Stimulated activated CD4-positive, alpha-beta T cell treated with anti-CD3 and anti-CD28 coated beads, TNF-alpha, amount 100 ng/mL, for 1 hour (primary cell): ENCODE measurements at places on chromosomes 7 and 10.

DNA sequence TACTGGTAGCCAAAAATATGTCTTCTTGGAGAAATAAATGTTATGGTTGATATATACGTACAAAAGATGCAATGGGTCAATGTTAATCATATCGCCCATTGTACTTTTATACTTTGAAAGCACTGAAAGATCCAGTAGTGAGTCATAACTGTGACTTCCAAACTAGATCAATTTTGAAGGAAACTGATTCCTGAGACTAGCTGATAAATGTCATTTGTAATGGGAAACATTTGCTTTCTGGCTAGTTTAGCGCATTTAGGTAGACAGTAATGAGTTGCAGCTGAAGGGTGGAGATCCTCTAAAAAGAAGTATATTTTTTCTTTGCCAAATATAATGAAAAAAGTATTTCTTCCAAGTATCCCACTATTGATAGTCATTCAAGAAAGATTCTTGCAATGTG, 53.5 kb upstream of the ARHGAP21 start:
- DNase-seq, result no peak

DNA sequence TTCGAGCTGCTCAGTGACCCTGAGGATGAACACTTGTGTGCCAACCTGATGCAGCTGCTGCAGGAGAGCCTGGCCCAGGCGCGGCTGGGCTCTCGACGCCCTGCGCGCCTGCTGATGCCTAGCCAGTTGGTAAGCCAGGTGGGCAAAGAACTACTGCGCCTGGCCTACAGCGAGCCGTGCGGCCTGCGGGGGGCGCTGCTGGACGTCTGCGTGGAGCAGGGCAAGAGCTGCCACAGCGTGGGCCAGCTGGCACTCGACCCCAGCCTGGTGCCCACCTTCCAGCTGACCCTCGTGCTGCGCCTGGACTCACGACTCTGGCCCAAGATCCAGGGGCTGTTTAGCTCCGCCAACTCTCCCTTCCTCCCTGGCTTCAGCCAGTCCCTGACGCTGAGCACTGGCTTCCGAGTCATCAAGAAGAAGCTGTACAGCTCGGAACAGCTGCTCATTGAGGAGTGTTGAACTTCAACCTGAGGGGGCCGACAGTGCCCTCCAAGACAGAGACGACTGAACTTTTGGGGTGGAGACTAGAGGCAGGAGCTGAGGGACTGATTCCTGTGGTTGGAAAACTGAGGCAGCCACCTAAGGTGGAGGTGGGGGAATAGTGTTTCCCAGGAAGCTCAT, 1.1 kb downstream of the DDIT4 start:
- no peak for DNase-seq

DNA sequence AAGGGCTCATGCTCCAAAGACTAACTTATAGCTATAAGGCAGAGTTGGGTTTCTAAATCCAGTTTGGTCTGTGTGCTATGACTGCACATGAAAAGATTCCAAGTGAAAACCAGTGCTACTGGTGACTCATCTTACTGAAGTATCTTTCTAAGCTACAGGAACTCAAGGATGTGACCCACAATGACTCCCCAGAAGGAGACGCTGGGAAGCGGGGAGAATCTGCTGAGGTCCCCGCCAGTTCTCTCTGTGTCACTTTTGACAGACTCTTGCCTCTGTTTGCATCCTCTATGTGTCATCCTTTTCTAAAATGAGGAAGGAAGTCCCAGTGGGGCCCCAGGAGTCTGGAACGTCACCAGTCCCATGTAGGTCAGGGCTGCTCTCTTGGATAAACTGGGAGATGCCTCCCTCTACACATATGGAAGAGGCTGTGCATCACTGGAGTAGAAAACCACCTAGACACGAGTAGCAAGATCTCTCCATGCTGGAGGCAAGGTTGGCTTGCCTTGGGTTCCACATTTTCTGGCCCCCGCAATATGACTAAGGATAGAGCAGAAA, 28.8 kb upstream of the GPR26 start:
- no peak for DNase-seq

GRCh38 chr10:12644380-12645144, 295.2 kb downstream of the CAMK1D start:
- no peak for DNase-seq

GRCh38 chr7:115477193-115477651, 553.3 kb downstream of the TFEC start:
- no peak for DNase-seq

DNA sequence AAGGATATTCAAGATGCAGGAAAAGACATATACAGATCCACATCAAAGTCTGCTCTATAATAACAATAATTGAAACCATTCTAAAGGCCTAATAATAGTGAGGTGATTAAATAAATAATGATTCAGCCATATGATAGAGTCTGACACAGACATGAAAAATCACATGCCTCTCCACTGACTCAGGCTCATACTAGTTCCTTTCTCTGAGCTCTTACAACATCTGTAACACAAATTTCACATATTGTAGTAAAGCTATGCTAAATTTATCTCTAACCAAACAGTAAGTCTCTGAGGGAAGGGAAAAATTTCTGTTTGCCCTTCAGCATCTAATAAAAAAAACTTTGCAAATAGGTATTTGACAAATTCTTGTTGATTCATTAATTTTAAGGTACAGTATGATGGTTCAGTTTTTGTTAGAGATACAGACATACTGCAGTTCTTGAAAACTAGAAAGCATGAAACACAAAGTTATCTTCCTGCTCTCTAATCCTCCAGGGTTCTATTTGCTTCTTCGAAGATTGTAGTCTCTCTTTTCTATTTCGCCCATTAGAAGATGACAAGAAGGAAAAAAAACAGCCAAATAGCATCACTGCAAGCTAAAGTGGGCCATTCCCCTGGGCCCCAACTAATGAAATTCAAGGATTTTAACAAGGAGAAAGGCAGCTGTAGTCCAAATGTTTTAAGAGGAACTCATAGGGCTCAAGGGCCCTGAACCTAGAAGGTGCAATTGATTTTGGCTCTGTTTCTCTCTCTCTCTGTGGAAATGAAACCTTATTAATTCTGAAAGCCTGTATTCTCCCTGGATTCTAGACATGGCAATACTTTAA, 53.9 kb downstream of the CUBN start:
- DNase-seq, result no peak

DNA sequence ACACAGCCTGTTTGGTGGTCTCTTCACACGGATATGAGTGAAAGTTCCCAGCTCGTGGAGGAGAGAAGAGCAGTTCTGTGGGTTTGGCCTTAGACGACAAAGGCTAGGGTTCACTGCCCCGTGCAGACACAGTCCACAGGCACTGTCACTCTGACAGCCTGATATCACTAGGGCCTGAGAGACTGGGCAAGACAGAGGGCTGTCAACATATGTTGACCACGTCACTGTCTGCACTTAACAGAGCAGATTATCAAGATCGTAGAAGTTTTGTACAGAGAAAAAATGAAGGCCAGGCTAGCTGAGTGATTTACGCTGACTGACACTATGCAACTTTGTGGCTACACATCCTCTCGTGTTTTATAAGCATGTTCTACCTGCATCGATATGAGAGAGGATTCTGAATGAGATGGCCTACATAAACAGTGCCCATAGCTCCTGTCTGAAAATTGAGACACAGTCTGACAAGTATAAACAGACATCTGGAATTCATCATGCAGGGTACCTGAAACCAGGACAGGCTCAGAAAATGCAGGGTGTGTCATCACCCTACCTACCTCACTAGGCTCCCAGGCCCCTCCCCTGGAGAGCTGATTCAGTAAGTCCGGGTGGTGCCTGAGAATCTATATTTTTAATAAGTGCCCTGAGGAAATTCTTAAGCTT, 120.0 kb downstream of the SGMS1 start:
- no peak for DNase-seq

GRCh38 chr10:85618841-85619240, 747.8 kb downstream of the GRID1 start:
- no peak for DNase-seq

GRCh38 chr10:88057720-88058119, 194.3 kb downstream of the PTEN start:
- DNase-seq, result no peak

DNA sequence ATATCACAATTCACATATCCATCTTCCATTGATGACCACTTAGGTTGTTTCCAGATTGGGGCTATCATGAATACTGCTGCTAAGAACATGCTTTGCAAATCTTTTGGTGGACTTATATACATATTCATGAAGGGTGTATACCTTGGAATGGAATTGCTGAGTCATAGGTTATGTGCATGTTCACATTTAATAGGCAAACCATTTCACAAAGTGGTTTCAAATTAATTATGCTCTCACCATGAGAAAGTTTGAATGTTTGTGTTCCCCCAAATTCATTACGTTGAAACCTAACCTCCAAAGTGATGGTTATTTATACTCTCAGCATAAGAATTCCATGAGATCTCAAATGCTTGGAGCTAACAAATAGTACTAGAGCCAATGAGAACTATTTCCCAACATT, 86.4 kb downstream of the VPS41 start:
- DNase-seq, result no peak

- no peak for DNase-seq
Observed at GRCh38 chr10:32952541-32953276, 5.3 kb downstream of the ITGB1 start.

DNA sequence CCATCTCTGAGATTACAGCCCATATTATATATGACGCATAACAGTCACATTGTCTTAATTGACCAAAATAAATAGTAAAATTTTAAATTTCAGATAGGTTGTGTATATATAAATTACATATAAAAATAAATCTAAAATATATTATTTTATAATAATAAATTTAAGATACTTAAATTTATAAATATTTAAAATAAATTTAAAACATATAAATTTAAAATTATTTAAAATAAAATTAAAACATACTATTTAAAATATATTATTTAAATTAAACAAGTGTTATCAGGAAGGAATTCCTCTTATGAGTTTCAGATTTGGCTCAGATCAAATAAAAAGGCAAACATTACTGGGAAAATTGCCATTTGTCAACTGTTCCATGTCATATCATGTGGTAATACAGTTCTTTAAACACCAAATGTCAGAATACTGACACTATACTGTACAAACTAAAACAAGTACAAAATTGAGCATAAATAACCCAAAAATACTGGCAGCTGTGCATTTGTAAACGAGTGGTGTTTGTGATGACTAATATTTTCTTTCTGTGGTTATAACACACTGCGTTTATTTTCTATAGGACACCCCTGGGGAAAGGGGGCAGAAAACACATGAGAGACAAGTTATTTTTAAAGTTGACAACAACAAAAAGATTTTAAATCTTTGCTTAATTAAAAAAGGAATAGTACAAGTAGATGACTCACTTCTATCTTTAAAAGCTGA, 71.3 kb upstream of the DGKB start:
- DNase-seq, result no peak

GRCh38 chr10:59333701-59334100, 28.6 kb downstream of the FAM13C start:
- no peak for DNase-seq

GRCh38 chr7:65812281-65812680, 60.6 kb upstream of the VKORC1L1 start:
- DNase-seq, result no peak

DNA sequence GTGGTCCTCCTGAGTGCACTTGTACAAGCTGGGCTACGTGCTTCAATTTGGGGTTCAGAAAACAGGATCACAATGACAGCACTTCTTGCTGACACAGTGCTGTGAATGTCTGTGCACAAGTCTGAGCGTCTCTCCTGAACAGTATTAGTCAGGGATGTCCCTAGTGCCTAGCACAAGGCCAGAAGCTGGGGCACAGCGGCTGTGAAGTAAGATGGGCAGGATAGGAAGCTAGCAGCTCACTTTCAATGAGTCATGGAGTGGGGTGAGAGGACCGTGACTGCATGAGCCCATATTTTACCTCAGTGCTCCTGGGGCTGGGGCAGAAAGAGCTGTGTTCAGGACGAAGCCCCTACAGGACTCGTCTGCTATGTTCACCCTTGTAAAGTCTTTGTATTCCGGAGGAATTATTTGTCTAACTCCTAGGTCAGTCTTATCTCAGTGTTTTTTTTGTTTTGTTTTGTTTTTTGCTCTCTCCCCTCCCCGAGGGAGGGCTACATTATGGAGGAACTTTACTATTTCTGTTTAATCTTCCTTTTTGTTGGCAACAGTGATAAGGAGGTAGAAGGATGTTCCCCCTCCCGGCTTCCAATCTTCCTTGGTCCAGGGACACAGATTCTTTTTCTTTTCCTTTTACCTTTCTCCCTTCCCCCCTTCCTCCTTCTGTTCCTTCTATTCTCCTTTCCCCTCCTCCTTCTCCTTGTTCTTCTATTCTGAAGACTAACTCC, 2.8 kb upstream of the LRMDA start:
- DNase-seq, result no peak

DNA sequence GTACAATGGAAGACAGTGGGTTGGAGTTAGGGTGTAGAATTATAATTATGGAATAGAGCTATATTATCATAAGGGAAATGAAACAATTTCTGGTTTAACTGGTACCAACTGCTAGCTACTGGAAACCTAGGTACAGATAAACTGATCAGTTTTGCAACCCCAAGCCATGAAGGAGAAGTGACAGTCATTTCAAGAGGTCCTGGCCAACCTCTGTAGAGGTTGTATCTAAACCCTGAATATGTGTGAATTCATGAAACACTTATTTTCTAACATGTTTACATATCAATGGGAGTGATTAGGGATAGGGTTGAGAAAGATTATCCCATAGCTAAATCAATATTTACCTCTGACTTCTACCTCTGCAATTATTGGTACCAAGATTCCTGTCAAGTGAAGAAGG, 29.9 kb upstream of the CC2D2B start:
- DNase-seq, result no peak

GRCh38 chr7:110962374-110962773, 128.6 kb upstream of the LRRN3 start:
- no peak for DNase-seq

DNA sequence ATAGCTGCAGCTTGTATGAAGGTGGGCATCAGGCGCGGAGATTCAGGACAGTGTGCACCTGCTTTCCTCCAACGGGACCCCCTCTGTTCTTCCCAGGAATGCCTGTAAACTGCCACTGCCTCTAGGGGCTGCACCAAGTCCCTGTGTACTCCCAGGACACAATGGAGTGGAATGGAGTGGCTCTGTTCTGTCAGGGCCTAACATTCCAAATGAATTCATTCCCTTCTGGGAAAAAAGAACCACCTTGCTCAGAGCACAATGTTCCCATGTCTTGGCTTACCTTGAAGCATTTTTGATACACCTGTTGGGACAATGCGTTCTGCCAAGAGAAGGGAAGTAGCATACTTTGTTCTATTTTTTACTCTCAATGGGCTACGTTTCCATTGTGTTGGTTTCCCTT, 339.4 kb downstream of the FRMD4A start:
- DNase-seq, result no peak

GRCh38 chr10:30630571-30630970, 1.0 kb upstream of the LYZL2 start:
- DNase-seq, result no peak

DNA sequence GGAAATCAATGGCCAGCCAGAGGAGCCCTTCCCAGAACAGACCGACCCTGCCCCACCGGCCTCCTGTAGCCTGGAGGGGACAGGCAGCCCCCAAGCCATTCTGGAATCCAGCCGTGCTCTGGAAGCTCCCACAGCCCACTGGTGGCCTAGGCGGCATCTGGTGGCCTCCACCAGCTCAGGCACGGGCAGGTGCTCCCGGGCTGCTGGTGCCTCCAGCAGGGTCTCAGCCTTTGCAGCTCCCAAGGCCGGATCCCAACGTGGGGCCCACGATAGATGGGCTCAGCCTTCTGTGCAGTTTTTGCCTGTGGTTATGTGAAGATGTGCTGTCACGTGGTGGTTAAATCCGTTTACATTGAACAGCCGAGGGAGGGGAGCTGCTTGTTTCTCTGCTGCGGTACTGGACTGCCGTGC, 44.4 kb downstream of the JAKMIP3 start:
- no peak for DNase-seq

- no peak for DNase-seq
Observed at GRCh38 chr7:108395426-108395825, 60.8 kb downstream of the NRCAM start.
